ENCODE measurements at places on chromosomes 11 and 22.

DNA sequence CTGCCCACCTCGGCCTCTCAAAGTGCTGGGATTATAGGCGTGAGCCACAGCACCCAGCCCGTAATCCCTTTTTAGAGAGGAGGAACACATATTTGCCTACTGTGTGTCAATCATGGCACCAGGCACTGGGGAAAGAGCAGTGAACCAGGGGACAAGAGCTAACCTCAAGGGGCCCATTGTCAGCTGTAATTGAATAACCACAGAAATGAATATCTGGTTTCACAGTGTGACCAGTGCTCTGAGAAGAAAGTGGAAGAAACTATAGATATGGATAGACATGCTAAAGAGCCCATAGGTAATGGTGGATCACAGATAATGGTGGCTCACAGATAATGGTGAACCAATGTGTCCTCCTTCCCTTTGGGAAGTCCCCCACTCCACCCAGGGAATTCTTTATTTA, 8.6 kb upstream of the KCTD14 start:
- no peak for DNase-seq

DNA sequence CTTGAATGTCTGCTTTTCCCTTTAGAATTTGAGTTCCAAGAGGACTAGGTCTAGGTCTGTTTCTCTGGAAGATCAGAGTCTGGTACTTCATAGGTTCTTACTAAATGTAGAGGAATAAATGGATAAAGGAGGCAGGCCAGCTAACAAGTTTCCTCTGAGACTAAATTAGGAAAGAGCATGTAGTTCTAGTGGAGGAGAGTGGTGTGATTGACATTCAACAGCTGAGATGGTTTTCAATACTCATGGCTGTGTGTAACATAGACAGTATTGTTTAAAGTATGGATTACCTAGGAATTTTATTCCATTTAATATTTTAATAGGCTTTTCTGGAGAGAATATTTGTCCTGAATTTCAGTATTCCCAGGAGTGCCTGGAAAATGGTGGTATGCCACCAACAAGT, 364.7 kb downstream of the METTL15 start:
- DNase-seq: no peak

- DNase-seq: no peak
Observed at GRCh38 chr11:126683766-126684728, 316.5 kb downstream of the KIRREL3 start.

DNA sequence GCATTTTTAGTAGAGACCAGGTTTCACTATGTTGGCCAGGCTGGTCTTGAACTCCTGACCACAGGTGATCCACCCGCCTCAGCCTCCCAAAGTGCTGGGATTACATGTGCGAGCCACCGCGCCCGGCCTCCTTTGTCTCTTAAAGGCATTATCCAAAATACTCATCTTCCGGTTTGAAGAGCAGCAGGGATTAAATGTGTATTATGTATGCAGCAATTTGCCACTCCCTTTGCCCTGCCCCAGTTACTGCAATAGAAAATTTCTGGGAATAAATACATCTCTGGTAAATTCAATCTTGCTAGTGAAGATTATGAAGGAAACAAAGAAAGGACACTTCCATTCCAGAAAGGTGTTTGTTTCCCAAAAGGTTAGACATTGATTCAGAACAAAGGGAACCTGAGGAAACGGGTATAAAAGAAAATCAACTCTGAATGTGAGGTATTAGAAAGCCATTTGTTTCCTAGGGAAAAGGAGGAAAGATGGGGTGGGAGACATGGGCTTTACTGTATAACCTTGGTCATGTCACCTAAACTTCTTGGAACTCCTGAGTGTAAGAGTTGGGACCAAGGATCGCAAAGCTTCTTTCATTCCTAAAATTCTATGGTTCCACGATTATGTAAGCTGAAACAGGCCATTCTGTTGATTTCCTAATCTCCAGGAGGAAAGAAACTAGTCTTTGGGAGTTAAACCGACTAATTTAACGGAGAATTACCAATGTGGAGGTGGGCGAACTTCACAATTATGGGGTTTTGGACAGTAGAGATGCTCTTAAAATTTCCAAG, 959 bp upstream of the HIPK3 start:
- DNase-seq: no peak

- no peak for DNase-seq
Observed at GRCh38 chr11:35323076-35323868, 96.1 kb downstream of the SLC1A2 start.

GRCh38 chr11:116422556-116422955, 350.2 kb downstream of the BUD13 start:
- no peak for DNase-seq

- DNase-seq: no peak
Observed at GRCh38 chr11:9065607-9066432, 25.6 kb downstream of the SCUBE2 start.

DNA sequence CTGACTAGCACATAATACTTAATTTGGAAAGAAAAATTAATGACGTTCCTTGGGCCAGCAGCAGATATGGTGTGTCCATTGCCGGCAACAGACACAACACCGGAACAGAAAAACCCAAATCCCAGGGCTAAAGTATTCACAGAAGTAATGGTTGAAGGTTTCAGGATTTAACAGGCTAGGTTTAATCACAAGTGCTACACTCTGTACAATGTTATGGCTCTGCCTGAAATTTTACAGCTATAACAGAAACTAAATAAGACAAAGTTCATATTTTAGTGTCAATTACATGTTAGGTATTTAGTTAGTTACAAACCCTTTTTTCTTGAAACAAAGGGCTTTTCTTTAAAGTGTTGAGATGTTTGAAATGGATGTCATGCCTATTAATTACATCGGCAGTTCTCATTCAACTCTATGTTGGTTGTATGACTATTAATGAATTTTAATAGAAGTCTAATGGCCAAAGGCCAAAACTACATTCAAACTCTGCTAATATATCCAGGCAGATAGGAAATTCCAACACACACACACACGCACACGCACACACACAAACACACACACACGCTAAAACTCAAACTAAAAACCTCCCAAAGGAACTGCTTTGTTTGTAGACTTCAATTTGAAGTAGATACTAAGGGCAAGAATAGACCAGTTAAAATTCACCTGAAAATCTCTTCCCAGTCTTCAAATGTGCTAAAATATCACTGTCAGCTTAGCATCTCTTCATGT, 27.8 kb upstream of the CLNS1A start:
- no peak for DNase-seq

- no peak for DNase-seq
Observed at GRCh38 chr11:91686700-91687099, 537.9 kb upstream of the FAT3 start.

DNA sequence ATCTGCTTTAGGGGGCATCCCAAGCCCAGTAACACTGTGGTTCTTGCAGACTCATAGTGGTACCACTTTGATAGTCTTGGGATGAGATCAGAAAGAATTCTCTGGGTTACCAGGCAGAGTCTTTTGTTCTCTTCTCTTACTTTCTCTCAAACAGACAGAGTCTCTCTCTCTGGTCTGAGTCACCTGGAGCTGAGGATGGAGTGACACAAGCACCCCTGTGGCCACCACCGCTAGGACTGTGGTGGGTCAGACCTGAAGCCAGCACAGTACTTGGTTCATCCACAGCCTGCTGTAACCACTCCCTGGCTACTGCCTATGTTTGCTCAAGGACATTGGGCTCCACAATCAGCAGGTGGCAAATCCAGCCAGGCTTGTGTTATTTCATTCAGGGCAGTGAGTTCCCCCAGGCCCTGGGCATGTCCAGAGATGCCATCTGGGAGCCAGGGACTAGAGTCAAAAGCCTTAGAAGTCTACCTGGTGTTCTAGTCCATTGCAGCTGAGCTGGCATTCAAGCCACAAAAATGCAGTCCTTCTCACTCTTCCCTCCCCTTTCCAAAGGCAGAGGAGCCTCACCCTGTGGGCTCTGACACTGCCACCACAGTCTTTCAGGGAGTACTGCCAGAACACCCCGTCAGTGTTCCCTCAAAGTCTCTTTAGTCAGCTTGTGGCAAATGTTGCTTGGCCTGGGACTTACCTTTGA, 29.9 kb downstream of the ENDOD1 start:
- DNase-seq: no peak

DNA sequence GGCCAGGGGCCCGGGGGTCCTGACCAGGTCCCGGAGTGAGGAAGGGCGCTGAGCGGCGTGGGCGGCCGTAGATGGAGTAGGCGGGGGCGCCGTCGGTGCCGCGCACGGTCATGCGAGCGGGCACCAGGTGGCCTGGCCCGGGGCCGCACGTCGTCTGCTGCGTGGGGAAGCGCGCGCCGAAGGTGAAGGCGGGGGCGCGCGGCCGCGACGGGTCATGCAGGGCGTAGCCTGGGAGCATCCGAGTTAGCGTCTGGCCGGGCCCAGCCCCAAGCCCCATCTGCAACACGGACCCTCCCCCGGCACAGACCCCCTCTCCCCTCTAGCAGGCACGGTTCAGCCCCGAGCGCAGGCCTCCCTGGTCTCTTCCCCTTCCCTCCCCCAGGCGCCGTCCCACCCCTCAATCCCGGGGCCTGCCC, 1.7 kb upstream of the TYMP start:
- DNase-seq: no peak

DNA sequence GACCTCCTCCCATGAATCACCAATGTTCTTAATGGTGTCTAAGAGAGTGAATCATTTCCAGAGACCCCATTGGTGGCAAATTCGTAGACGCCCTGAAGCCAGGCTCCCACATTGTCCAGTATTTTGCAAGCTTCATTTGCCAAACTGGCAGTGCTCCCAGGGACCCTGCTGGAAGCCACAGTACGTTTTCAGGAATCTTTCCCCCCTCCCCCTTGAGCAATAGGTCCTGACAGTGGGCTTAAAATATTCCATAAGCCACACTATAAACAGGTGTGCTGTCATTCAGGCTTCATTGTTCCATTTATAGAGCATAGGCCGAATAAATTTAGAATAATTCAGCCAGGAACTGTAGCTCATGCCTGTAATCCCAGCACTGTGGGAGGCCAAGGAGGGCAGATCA, 125.3 kb downstream of the MORC2 start:
- no peak for DNase-seq

DNA sequence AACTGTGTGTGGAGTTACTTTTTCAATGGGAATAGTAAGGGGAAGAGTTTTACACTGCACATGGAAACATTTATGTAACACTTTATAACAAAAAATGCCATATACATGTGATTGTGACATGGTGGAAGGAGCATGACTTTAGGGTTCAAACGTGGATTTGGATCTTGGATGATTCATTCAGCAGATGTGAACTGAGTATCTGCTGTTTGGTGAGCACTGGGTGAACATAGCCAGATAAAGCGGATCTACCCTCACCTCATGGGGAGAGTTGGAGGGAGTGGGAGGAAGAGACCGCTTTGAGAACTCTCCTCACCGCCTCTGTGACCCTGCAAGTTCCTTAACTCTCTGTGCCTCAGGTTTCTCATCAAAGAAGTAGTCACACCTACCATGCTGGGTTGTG, 3.1 kb downstream of the NAA40 start:
- DNase-seq: no peak

- no peak for DNase-seq
Observed at GRCh38 chr11:130403271-130403804, 25.1 kb downstream of the ADAMTS8 start.

DNA sequence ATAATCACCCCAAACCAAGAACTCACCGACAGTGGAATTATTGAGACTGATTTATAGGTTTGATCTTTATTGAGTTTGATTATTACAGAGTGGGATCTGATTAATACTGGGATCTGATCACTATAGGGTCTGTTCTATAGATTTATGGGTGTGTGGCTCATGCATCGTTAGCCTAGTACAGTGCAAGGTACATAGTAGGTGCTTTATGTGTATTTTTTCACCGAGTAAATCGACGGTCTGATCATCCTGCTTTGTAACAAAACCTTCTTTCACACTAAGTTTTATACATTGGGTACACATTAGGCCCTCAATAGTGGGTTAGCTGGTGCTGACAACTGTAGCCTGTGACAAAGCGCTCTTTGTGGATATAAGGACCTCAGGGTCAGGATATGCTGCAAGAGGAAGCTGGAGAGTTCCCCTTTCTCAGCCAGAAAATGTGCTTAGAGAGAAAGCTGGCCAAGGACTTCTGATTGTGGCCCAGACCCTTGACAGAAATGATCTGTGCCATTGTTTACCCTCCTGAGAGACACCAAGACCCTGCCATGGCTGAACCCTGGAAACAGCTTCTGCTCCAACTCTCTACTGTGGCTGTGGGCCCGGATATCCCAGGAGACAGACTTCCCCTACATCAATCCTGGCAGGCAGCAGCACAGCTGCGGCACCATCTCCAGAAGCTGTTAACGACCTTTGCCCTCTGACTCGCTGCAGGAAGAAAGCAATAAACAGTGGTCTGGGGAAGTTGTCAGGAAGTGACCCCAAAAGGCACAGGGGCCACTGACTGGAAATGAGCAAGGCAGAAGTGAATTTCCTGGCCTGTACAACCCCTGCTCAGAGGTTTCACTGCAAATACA, 16.1 kb upstream of the TPP1 start:
- DNase-seq: no peak

GRCh38 chr11:113289431-113290187, 24.8 kb upstream of the TTC12 start:
- DNase-seq: peak; percentile 29

GRCh38 chr22:35620624-35621251, 3.6 kb upstream of the MB start:
- no peak for DNase-seq

- DNase-seq: no peak
Observed at GRCh38 chr22:33535937-33536875, 384.1 kb downstream of the LARGE1 start.

GRCh38 chr11:72144807-72145565, 9.5 kb downstream of the FOLR3 start:
- DNase-seq: no peak

DNA sequence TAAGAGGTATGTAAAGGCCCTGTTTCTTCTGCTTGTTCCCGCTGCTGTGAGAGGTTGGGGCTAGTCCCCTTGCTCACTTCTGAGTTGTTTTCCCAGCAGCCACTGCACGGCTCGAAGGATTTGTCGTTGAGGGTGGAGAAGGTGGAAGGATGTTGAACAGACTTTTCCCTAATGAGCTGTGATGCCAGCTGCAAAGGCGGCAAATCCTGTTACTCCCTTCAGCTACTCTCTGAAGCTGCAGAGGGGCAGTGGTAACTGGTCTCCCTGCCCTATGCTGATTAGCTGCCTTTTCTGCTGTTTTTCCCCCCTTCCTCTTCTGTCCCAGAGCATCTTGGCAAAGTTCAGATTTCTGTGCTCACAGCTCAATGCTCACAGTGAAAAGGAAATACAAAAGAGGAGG, 90.4 kb upstream of the SLC25A18 start:
- no peak for DNase-seq

- DNase-seq: peak; percentile 48
Observed at GRCh38 chr11:81644239-81644840, 1089.3 kb downstream of the FAM181B start.
